ENCODE measurements at places on chromosomes 12 and 14. TPM values are rescaled to one million over a fixed set of nuclear protein-coding genes. Genes with fewer than 3 reads are reported as not detected.

DNA sequence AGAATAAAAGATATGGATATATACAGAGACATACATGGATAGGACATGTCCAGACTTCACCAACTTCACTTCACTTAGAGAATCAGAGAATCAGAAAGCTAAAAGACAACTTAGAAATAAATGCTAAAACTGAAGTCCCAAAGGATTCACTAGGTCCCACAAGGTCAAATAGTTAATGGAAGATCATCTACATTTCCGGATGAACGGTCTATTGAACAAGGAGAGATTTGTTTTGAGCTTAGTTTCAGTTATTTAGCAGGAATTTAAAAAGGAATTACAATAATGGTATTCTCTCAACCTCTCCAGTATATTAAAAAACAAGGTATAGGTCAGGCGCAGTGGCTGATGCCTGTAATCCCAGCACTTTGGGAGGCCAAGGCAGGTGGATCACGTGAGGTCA, 187.0 kb downstream of the MED13L start:
- H3K4me3 ChIP-seq = no peak overlapping the region
- H3K27ac ChIP-seq = no peak overlapping the region
- H3K27me3 ChIP-seq = no peaks in the 10 kb centered on the region
- DNase-seq = no peak
- no peaks in the 10 kb centered on the region for H3K36me3 ChIP-seq

DNA sequence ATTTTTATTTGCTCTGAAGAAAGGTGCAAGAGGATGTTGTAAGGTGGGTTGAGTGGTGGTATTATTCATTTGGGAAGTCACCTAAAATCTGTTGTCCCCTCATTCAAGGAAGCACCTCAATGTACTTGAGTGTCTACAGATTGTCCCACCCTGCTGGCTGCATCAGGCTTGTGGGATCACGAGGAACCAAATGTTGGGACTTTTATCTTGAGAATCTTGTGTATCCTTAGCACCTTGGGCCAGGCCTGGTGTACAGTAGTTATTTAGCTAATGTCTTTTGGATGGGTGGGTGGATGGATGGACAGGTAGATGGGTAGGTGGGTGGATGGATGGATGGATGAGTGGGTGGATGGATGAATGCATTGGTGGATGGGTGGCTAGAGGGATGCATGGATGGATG, 519.3 kb downstream of the BCL11B start:
- H3K27ac ChIP-seq = no peak overlapping the region
- no peak for DNase-seq
- no peaks in the 10 kb centered on the region for H3K36me3 ChIP-seq
- no peak overlapping the region for H3K4me3 ChIP-seq
- no peaks in the 10 kb centered on the region for H3K27me3 ChIP-seq
- peaks cover 4% of the 10 kb centered on the region for H3K4me1 ChIP-seq

- H3K4me1 ChIP-seq = no peaks in the 10 kb centered on the region
- no peaks in the 10 kb centered on the region for H3K36me3 ChIP-seq
- H3K27me3 ChIP-seq = peaks cover 3% of the 10 kb centered on the region
These were observed 40.4 kb downstream of the SLC8A3 start for GRCh38 chr14:70148351-70148750.

DNA sequence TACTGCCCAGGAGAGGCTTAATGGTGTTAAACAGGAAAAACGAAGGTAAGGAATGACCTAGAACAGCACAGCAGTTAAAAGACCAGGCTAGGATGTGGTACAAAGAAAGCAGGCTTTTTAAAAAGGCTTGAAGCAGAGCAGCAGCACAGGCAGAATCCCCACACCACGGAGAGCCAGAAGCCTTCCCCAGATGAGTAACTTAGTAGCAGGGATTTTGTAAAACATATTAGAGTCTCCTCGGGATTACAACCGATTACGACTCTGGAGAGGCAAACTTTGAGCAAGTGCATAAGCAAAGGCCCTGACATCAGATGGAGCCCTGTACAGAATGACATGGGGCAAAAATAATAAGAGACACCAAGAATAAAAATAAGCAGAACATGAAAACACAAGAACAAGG, 37.1 kb upstream of the DHRS4 start:
- peak overlapping the region; percentile 66 for H3K27ac ChIP-seq
- DNase-seq = peak; percentile 21
- no peaks in the 10 kb centered on the region for H3K4me1 ChIP-seq
- H3K27me3 ChIP-seq = no peaks in the 10 kb centered on the region

GRCh38 chr14:29805415-29806123, 122.1 kb downstream of the PRKD1 start:
- no peaks in the 10 kb centered on the region for H3K36me3 ChIP-seq
- no peaks in the 10 kb centered on the region for H3K27me3 ChIP-seq
- H3K4me1 ChIP-seq = no peaks in the 10 kb centered on the region
- no peak overlapping the region for H3K27ac ChIP-seq
- peak; percentile 66 for DNase-seq

GRCh38 chr12:114400361-114400811, 5.6 kb downstream of the TBX5 start:
- peaks cover 94% of the 10 kb centered on the region for H3K27me3 ChIP-seq
- no peak overlapping the region for H3K4me3 ChIP-seq
- peak overlapping the region; percentile 81 for H3K27ac ChIP-seq
- no peak for DNase-seq

- no peaks in the 10 kb centered on the region for H3K27me3 ChIP-seq
- no peak overlapping the region for H3K27ac ChIP-seq
- peaks cover 3% of the 10 kb centered on the region for H3K36me3 ChIP-seq
- H3K4me3 ChIP-seq = no peak overlapping the region
- no peaks in the 10 kb centered on the region for H3K4me1 ChIP-seq
These were observed 28.0 kb downstream of the ERH start for GRCh38 chr14:69370061-69370460.

- no peak overlapping the region for H3K27ac ChIP-seq
- H3K4me1 ChIP-seq = peaks cover 17% of the 10 kb centered on the region
- DNase-seq = peak; percentile 26
- peak overlapping the region; percentile 31 for H3K4me3 ChIP-seq
- peaks cover 19% of the 10 kb centered on the region for H3K36me3 ChIP-seq
- H3K27me3 ChIP-seq = peaks cover 18% of the 10 kb centered on the region
These were observed 10.1 kb downstream of the BMP4 start for GRCh38 chr14:53946404-53947093.

GRCh38 chr12:106493531-106493930, 89.3 kb upstream of the RFX4 start:
- peak; percentile 63 for DNase-seq
- H3K4me1 ChIP-seq = peaks cover 2% of the 10 kb centered on the region
- H3K36me3 ChIP-seq = peaks cover 19% of the 10 kb centered on the region
- no peak overlapping the region for H3K27ac ChIP-seq
- H3K27me3 ChIP-seq = no peaks in the 10 kb centered on the region

- no peak overlapping the region for H3K4me3 ChIP-seq
- no peak overlapping the region for H3K27ac ChIP-seq
- no peak for DNase-seq
- peaks cover 3% of the 10 kb centered on the region for H3K27me3 ChIP-seq
These were observed 184.2 kb downstream of the KCNA5 start for GRCh38 chr12:5227708-5228373.

DNA sequence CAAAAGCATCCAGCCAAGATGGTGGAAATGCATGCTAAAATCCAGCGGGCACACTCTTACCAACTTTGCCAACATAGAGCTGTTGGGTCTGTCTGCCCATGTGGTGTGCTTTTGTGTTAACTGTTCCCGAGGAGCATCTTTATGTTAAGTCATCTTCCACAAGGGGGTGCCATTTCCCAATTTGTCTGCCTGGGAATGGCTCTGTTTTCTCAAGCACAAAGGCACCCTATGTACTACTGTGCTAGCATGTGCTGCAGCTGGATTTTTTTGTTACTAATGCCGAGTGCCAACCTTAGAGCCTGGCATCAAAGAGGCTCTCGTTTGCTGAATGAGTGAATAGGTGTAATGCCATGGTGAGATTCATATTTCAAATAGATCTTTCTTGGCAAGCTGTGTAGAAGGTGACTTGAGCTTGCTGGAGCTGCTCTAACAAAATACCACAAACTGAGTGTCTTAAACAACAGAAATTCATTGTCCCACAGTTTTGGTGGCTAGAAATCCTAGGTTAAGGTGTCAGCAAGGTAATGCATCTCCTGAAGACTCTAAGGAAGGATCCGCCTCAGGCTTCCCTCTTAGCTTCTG, 74.3 kb downstream of the TRHDE start:
- peak; percentile 80 for DNase-seq
- no peak overlapping the region for H3K27ac ChIP-seq
- no peaks in the 10 kb centered on the region for H3K36me3 ChIP-seq
- H3K4me3 ChIP-seq = no peak overlapping the region
- no peaks in the 10 kb centered on the region for H3K27me3 ChIP-seq

DNA sequence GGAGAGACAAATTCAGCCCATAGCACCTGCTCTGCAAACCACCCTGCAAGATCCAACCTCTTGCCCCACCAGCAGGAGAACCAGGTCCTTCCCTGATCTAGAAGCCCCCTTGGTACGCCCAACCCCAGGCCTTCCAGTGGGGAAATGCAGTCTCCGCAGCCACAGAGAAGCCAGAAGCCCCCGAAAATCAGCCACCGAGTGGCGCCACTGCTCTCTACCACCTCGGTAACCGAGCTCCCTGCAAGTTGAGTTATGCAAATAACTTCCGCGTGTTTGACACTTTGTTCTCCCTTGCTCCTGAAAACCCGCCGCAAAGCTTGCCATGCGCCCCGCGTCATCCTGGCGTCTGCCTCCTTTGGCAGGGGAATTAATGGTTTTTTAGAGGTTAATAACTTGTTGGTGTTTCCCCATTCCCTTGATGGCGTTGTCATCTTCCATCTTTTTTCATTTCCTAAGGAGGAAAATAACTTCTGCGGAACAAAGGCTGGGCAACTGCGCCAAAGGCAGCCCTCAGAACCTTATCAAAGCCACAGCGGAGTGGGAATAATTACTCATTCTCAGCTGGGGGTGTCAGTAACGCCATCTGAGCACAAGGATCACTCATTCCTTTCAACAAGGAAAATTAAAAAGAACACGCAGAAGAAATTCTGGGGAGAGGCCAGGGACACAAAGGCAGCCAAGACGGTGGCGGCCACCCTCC, 60.4 kb downstream of the FZD10 start:
- no peak overlapping the region for H3K27ac ChIP-seq
- H3K4me3 ChIP-seq = no peak overlapping the region
- H3K27me3 ChIP-seq = peaks cover 26% of the 10 kb centered on the region
- DNase-seq = no peak
- no peaks in the 10 kb centered on the region for H3K36me3 ChIP-seq

GRCh38 chr12:21823581-21823980, 49.1 kb upstream of the KCNJ8 start:
- no peak overlapping the region for H3K27ac ChIP-seq
- peaks cover 2% of the 10 kb centered on the region for H3K4me1 ChIP-seq
- no peaks in the 10 kb centered on the region for H3K36me3 ChIP-seq
- H3K4me3 ChIP-seq = no peak overlapping the region
- DNase-seq = peak; percentile 22

DNA sequence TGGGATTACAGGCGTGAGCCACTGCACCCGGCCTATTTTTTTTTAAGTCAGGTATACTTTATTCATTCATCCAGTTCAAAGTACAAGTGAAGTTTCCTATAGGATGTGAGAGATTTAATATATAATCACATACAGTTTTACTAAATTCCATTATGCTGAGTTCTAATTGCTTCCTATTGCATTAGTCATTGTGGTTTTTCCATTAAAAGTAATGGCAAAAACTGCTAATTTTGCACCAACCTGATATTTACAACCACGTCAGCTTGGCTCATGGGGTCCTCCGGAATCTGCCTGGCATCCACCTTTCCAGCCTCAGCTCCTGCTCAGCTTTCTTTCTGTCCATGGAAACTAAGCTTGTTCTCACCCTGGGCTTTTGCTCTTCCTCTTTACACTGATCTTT, 67.0 kb upstream of the CSRP2 start:
- H3K4me3 ChIP-seq = no peak overlapping the region
- DNase-seq = no peak
- H3K27ac ChIP-seq = no peak overlapping the region
- no peaks in the 10 kb centered on the region for H3K27me3 ChIP-seq
- peaks cover 3% of the 10 kb centered on the region for H3K4me1 ChIP-seq

The CLEC4D gene
- not detected for polyA plus RNA-seq

The MGP gene
- polyA plus RNA-seq = 148 TPM

The CELA1 gene
- polyA plus RNA-seq = not detected

The IL26 gene
- not detected for polyA plus RNA-seq

The TAS2R46 gene
- 0.27 TPM for polyA plus RNA-seq
